Lung (tissue), 17 donors: ENCODE measurements at places on chromosomes 2 and 18. TPM values are rescaled to one million over a fixed set of nuclear protein-coding genes. Genes with fewer than 3 reads are reported as not detected.

The PID1 gene
- polyA plus RNA-seq: 18.7 TPM

DNA sequence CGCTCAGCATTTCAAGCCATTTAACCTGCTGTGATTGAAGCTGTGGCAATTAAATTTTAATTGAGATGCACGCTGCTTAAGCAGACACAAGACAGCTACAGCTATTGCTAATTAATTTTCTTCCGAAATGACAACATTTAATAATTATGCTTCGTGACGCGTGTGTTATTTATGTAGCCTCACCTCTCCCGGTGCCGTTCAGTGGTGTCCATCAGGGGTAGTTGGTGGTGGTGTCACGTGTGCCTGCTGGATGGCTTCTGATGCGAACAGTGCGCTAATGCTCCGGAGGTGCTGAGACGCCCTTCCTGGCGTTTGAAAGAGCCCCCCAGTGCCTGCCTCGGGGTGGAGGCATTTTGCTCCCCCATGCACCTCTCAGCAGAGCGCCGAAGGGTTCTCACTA is 39.5 kb downstream of the GLI2 start:
- H3K27me3 ChIP-seq: no peaks in the 10 kb centered on the region
- H3K27ac ChIP-seq: no peak overlapping the region
- no peak overlapping the region for H3K4me3 ChIP-seq
- no peaks in the 10 kb centered on the region for H3K36me3 ChIP-seq

The DSG4 gene
- polyA plus RNA-seq: not detected

DNA sequence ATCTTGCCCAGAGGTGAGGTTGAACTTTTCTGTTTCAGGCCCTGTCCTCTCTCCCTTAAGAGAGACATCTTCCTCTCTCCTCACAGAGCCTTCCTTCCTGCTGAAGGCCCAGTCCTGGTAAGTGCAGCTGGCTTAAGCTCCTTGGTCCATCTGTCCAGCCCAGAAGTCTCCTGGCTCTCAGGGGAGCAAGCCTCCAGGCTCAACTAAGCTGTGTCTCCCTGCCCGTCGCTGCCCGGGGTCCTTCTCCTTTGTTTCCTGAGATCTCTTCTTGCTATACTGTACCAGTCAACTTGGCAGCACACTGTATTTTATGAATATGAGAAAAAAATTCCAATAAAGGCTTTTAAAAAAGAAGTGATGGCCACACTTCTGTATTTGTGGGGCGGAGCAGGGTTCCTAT is 77.4 kb downstream of the KCNF1 start:
- no peaks in the 10 kb centered on the region for H3K27me3 ChIP-seq
- H3K36me3 ChIP-seq: no peaks in the 10 kb centered on the region
- no peak overlapping the region for H3K27ac ChIP-seq
- DNase-seq: no peak
- H3K4me3 ChIP-seq: no peak overlapping the region
- H3K4me1 ChIP-seq: peaks cover 21% of the 10 kb centered on the region

The GNAL gene
- 0.49 TPM for polyA plus RNA-seq

DNA sequence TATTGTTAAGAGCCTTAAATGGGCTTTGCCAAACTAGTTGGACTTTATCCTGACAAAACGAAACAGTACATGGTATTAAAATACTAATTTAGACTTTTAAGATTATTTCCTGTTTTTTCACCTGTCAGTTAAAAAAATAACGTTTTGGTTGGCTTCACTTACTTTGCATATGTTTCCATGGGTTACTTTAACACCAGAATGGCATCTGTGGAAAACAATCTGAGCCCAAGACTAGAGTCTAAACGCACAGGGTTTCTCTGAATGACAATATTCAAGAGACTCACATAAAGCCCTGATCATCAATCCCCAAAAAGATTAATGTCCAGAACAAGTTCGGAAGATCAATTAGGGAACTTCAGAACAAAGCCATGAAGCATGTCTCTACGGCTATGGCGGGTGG is 888.0 kb downstream of the EPHA4 start:
- H3K36me3 ChIP-seq: no peaks in the 10 kb centered on the region
- no peaks in the 10 kb centered on the region for H3K27me3 ChIP-seq
- no peak overlapping the region for H3K4me3 ChIP-seq
- H3K4me1 ChIP-seq: no peaks in the 10 kb centered on the region

The VIT gene
- 0.18 TPM for polyA plus RNA-seq

The SLC38A11 gene
- polyA plus RNA-seq: 0.15 TPM

DNA sequence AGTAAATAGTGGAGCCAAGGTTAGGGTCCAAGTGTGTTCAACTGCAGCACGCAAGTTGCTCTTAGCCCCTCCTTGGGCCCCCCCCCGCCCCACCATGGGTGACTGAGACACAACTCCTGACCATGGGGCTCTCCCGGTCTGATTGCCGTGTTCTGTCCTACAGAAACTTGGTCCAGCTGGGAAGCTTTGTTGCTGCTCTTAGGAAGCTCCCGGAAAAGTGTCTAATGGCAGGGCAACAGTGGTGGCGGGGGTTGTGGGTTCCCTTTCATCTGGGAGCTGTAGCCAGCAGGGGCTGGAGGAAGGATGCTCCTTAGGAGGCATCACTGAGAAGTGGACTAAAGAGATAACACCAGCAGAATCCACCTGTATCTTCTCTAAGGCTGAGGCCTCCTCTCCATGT is 111.1 kb downstream of the CYP26B1 start:
- no peak for DNase-seq
- no peak overlapping the region for H3K4me3 ChIP-seq
- H3K4me1 ChIP-seq: no peaks in the 10 kb centered on the region
- H3K27ac ChIP-seq: no peak overlapping the region
- no peaks in the 10 kb centered on the region for H3K36me3 ChIP-seq

DNA sequence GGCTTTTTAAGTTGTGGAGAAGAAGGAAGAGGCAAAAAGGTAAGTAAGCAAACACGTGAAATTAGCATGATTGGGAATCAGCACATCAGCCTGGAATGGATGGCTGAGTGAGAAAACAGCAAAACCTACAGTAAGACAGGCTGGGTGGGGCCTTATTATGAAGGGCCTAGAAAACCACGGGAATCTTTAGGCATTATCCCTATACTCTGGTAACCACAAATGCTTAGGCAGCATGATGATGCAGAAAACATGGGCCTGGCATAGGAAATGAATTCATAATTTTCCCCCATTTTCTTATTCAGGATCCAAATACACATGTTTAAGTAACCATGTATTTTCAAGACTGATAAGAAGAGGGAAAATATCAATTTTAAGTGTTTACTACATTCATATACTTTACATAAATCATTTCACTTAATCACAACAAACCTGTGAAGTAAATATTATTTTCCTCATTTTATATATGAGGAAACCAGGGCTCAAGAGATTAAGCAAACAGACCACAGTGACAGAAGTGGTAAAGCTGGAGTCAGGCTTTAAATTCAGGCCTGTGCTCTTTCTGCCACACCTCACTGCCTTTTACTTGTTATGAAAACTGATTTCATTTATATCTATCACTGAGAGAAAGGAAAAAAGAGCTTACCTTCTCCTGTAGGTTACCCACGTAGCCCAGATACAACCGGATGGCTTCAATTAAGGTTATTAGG is 4.0 kb downstream of the TMEM17 start:
- no peaks in the 10 kb centered on the region for H3K27me3 ChIP-seq
- no peaks in the 10 kb centered on the region for H3K4me1 ChIP-seq
- H3K4me3 ChIP-seq: no peak overlapping the region
- DNase-seq: no peak
- no peaks in the 10 kb centered on the region for H3K36me3 ChIP-seq

DNA sequence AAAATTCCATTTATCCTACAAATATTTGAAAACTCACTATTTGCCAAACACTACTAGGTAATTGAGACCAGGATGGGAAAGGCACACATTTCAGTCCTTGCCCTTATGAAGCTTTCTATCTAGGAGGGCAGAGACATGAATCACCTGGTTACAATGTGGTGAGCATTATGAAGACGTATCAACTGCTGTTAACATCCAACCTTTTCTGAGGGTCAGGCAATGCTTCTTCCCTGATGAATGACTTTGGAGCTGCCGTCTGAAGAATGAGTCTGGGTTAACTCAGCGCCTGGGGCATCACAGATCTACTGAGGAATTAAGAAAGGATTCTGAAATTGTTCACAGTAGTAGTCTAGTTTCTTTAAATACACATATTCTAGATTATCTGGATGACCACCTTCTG is 62.1 kb upstream of the NOSTRIN start:
- no peak overlapping the region for H3K27ac ChIP-seq
- H3K4me3 ChIP-seq: no peak overlapping the region
- H3K36me3 ChIP-seq: no peaks in the 10 kb centered on the region
- no peak for DNase-seq
